ENCODE measurements at places on chromosomes 5 and 9.

GRCh38 chr5:69001627-69002026, 92.2 kb upstream of the SLC30A5 start:
- no peak for DNase-seq

DNA sequence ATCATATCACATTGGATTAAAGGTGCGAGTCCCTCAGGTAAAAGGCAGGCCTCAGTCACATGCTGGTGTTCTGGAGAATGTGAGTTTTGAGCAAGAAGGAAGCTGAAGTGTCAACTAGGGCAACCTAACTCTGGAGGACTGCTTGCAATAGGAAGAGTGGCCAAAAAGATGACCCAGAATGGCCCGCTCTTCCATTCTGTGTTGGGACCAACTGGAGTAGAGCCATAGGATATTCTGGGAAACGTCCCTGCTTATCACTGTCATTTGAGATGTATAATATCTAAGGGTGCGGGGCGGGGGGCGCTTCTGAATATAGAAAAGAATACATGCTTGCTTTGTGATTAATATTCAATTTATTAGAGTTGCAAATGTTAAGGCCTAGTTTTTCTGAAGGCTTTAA, 7.1 kb upstream of the TRIM7 start:
- DNase-seq: no peak

DNA sequence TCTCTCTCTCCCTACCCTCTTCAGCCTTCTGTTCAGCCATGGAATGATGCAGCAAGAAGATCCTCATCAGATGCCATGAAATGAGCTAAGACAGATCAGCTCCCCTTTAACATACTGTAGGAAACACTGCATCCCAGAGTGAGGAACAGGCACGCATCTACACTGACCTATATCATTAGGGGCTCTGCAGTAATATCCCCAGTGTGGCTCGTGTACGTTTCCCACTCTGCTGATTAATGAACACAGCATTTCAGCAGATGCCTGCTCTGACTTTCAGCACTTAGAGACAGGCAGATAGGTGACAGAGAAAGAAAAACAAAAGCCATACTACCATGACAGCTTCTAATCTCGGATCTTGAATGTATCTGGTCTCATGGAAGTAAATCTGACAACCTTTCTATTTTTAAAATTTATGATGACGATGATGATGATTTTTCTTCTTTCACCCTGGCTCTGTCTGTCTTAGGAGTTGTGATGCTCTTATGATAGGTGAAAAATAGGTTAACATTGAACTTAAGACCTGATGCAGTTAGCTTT, 750.3 kb downstream of the CDH12 start:
- DNase-seq: no peak

- DNase-seq: no peak
These were observed 286.0 kb downstream of the NR2F1-AS1 start for GRCh38 chr5:93294996-93295395.

DNA sequence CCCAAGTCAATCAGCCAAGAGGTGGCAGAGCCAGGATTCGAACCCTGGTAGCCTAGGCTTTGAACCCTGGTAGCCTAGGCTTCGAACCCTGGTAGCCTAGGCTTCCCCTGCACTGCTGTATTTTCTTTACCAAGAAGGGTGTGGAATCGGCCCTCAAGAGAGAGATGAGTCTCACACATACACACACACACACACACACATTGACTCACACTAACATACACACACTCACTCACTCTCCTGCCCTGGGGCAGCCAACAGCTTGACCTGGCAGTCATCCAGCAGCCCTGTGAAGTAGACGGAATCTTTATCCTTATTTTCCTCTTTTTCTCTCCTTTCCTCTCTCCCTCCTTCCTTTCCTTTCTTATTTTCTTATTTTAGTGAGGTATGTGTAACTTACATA, 55.4 kb upstream of the RPL26L1 start:
- DNase-seq: peak; percentile 87

DNA sequence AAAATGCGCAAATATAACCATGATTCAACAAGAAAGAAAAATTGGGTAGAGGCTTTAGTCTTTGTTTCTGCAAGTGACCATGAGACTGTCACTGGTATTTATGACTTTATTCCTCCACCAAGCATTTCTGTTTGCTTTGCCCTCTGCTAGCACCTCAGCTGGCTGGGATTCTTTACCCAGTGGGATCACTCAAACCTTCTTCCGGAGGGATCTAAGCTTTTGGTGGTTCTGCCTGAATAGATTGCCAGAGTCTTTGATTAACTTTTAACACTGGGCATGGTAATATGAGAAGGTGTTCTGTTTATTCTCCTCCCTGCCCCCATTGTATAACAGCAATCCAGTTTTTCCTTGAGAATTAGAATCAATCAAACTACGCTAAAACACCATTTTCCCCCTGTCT, 59.1 kb upstream of the FBN2 start:
- no peak for DNase-seq

DNA sequence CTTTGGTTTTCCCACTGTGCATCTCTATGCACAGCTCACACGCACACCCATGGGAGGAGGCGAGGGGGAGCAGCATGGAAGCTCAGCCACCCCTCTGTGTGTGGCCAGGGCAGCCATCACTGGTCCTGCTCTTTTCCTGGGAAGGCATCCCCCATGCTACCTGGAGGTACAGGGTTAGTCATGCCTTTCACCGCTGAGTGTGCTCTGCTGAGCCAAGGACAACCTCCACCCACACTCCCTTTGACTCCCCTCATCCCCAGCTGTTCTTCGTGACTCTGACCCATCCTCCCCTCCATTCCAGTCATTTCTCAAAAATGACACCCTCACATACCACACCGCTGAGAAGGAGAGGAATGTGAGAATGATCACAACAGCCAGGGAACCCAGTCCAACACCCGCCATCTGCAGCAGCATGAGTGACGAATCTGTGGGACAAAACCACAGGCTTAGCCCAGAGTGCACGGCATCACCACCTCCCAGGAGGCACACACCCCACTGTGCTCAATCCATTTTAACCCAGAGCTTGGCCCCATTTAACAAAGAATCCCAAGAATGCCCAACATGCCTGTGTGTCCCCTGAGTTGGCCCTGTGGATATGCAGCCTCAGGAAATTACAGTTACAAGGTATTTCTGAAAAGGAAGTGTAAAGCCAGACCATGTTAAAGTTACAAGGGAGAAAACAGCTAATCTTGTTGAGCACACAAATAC, 133.4 kb downstream of the SUSD1 start:
- DNase-seq: peak; percentile 100

- DNase-seq: no peak
These were observed 6.5 kb downstream of the GHR start for GRCh38 chr5:42429694-42430093.

GRCh38 chr9:97997330-97998276, 14.5 kb downstream of the ANP32B start:
- DNase-seq: no peak

DNA sequence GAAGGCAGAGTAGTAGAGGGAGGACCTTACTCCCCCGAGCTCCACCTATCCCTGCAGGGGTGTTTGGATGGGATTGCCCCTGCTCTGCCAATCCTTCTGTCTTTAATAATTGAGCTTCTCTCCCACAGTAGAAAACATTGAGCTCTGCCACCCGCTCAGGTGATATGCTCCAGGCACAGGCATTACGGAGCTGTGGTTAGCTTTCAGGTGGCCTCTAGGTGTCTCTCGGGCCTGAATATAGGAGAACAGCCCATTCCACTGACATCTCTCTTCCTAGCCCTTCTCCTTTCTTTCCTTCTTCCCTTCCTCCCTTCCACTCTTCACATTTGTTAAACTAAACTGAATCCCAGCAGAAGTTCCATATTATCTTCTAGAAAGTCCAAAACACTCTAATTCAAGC, 203.4 kb downstream of the SYK start:
- no peak for DNase-seq

GRCh38 chr5:124333298-124333979, 413.0 kb downstream of the ZNF608 start:
- no peak for DNase-seq

GRCh38 chr5:34803974-34804732, 34.8 kb upstream of the TTC23L start:
- DNase-seq: peak; percentile 35

DNA sequence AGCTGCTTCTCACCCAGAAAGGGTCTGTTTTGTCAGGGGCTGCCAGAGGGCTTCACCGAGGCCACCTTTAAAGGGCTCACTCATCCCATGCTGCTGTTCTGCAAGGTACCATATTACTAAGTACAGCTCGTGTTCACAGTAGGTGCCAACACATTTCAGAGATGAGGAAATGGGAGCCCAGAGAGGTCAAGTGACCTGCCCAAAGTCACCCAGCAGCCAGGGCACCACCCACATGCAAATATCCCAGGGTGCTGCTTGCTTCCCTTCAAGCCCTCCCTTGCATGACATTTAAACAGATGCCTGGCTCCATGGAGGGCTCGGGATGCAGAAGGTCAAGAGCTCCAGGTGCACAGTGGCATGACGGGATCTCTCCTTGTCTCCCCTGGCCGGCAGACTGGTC, 123.5 kb upstream of the SARDH start:
- no peak for DNase-seq

DNA sequence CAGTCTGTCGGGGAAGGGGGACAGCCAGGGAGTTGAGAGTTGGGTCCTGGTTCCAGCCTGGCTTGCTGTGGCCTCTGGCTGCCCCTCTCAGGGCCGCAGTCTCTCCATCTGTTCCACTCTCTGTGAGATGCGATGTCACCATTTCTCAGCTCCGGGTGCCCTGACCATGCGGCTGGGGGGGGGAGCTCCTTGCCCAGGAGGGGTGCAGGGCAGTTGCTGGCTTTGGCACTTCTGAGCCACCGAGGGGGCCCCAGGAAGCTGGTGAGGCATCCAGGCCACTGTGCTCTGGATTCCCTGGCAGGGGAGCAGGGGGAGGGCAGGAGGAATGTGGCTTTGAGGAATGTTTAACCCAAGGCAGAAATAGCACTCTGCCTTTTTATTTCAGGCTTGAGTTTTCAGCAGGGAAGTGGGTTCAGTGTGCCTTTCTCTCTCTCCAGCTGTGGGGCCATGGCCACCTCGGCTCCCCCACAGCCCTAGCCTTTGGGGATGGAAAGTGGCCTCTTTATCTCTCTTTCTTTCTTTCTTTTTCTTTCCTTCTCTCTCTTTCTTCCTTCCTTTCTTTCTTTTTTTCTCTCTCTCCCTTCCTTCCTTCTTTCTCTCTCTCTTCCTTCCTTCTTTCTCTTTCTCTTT, 11.0 kb downstream of the NCS1 start:
- peak; percentile 35 for DNase-seq

DNA sequence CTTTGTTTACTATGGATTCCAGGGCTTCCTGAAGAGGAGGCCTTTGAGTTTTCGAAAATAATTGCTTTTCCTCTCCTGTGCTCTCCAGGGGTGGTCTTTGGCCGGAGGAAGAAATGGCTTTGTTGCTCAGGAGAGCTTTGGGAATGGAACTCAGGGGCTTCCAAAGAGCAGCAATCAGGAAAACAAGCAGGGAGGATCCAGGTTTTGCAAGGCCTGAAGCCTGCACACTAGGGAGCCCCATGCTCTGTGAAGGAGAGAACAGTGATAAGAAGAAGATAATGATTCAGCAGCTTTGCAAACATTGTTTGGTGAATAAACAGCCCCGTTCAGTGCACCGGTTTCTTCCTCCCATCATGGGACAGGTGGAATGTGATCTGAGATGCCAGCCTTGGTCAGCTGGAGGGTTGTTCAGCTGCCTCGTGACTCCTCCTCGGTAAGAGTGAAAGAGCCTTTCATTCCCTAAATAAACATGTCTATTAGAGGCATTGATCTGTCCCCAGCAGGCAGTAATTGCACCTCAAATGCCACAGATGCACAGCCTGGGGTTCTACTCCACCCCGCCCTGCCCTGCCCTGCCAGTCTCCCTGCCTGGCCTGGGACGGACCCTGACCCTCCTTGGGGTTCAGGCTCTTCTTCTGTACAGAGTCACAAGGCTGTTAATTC, 11.5 kb upstream of the ALDH1B1 start:
- DNase-seq: no peak

- DNase-seq: no peak
These were observed 818 bp upstream of the FREM1 start for GRCh38 chr9:14911046-14911445.

DNA sequence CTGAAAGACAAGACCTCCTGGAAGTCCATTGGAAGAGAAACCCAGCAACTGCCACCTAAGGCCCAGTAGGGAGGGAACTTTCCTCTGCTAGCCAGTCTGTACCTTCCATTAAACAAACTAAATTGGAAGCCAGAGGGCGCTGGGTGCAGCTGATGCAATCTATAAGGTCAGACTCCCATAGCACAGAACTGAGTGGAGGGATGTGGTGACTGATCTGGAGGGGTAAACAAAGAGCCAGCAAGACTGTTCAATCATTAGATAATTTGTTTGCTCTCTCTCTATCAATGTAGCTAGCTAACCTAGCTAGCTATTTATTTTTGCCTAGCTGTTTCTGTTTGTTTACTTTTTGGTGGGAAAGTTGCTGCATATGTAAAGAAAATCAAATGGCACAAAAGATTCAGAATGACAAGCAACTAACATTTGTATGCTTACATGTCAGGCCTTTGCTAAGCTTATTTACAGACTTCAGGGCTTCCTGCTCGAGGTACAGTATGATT, 291.8 kb upstream of the DAB2 start:
- no peak for DNase-seq

DNA sequence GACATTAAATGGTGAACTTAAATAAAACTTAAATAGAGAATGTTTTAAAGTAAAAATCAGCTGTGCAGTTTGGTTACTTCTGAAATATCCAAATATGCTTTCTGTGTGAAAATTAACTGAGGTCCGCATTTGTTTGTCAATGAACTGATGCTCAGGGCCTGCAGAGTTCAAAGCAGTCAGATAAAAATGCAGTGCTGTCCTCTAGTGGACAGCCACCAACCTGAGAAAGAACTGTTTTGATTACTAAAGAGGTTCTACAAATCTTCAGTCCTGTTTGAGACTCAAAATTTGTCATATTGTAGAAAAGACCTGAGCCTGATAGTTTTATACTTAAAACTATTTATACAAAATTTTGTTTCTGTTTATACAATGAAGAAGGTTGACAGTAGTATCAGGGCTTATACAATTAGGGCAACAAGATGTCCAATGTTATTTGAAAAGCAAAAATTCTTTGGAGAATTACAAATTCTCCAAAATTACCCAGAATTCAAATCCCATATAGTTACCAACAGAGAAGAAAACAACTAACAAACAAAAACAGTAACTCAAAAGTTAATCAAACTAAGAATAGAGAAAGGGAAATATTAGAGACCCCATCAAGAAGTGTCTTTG, 232.3 kb upstream of the TBCA start:
- peak; percentile 3 for DNase-seq

GRCh38 chr9:126470241-126470993, 143.3 kb upstream of the LMX1B start:
- no peak for DNase-seq

DNA sequence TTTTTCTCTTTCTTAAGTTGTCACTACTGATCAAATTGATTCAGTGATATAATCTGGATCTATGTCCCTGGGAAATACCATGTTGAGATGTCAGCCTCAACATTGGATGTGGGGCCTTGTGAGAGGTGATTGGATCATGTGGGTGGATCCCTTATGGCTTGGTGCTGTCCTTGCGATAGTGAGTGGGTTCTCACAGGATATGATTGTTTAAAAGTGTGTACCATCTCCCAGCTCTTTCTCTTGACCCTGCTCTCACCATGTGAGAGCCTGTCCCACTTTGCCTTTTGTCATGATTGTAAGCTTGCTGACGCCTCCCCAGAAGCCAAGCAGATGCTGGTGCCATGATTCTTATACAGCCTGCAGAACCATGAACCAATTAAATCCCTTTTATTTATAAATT, 68.6 kb downstream of the ST8SIA4 start:
- no peak for DNase-seq

GRCh38 chr9:128143525-128144238, 5.6 kb upstream of the LCN2 start:
- no peak for DNase-seq

- DNase-seq: no peak
These were observed 1.0 kb upstream of the IL12B start for GRCh38 chr5:159331093-159331973.
